Fibroblast of skin of right quadriceps (primary cell): ENCODE measurements at places on chromosomes 5 and 9.
A peak's percentile ranks its signal among the peaks of the same experiment; 100 is the strongest.

DNA sequence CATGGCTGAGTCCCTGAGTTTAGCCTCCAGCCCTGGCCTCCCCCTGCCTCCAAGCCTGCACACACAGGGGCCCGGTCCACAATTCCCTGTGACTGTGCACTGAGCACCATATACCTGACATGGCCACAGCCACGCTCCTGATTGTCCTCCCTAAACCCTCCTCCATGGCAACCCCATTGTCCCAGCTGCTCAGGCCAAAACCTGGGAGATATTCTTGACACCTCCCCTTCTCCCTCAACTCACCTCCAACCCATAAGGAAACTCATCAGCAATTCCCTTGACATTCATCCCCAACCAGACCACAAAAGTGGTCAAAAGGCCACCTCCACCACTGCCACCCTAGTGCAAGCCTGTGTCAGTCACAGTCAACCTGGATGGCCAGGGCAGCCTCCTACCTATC lies 107.5 kb upstream of the MVB12B start:
- DNase-seq: no peak

DNA sequence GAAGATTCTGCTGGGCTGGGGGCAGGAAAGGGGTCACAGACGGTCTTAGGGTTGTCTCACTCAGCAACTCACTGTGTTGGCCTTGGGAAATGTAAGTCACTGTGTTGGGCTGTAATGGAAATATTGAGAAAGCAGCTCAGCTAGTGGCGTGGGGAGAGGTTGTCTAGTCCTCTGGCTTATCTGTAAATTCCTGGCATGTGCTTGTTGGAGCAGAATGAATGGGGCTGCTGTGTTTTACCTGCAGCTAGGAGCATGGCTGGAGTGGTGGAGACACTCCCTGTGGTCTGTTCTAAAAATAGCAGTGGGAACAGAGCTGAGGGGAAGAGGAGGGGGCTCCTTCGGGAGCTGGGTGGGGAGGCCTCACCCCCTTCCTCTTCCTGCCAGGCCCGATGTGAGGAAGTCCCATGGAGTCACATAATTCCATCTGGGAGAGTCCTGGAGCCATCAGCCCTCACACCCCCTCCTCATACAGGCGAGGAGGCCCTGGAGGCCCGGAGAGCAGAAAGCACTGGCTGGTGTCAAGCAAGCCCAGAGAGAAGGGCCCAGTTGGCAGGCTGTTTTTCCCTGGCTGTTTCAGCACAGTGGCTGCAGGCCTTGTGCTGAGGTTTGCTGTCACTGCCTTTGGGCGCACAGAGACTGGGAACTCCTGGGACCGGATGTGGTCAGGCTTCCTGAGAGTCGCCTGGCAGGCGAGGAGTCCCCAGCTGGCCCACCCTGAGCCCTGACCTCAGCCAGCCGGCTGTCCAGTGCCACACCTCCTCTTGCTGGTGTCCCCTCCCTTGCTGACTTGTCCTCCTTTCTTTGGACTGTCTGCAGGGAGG lies 84.9 kb downstream of the RGS3 start:
- DNase-seq: no peak

DNA sequence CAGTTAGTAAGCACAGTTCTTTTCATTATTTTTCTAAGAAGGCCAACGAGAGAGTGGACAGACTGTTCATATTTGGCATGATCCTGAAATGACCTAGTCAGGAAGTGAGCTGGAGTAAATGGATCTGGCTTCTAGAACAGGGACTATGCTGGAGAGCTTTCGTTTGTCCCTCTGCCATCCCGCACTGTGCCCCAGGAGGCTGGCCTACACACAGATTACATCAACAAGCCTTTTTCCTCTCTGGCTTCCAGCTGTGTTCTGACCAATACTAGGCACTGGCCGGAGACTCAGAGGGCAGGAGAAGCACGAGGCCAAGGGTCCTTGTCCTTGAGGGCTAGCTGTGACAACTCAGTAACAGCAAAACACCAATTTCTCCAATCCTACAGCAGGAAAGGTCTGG lies 127.8 kb downstream of the MED27 start:
- DNase-seq: no peak

DNA sequence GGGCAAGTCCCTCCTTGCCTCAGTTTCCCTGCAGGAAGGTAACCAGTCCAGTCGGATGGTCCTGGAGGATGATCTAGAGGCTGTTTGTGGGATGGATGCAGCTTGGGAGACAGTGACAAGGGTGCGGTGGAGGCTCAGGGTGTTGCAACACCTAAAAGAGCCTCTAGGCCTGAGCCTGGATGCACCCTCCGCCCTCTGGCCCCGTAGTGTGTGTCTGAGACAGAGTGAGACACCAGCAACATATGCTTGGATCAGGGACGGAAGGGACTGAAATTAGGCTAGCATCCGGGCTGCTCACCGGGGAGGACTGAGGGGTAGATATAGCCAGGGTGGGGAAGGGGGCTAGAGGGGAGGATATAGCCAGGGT lies 1.1 kb downstream of the CRAT start:
- no peak for DNase-seq

DNA sequence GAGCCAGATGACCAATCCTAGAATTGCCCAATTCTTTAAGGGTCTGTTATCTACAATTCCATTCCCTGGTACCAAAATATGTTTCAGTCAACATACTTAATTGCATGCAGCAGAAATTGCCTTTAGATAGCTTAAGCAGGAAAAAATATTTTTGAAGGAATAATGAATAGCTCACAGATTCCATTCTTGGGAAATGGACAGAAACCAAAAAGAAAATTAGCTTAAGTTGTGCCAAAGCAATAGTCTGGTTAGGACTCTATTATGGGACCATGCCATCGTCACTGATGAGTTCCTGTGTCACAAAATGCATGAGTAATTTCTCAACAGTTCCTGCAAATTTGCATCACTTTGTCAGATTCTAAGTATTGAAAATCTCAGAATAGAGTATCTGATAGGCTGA lies 12.3 kb downstream of the ACTBL2 start:
- no peak for DNase-seq

DNA sequence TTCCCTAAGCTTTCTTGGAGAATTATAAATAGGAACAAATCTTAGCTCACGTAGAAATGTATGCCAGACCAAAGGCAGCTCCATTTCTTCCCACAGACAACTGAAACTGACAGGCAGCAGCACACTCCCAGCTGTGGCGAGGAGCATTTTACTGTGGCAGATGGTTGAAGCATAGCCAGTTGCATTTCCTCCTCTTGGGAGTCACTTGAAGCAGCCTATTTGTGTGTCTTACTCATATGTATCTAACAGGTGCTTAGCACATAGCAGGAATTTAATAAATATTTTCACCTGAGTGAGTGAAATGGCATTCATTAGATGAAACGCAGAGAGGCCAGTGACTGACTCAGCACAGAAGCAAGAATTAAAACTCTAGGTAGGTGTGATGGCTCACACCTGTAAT lies 12.3 kb upstream of the MTMR12 start:
- DNase-seq: no peak

DNA sequence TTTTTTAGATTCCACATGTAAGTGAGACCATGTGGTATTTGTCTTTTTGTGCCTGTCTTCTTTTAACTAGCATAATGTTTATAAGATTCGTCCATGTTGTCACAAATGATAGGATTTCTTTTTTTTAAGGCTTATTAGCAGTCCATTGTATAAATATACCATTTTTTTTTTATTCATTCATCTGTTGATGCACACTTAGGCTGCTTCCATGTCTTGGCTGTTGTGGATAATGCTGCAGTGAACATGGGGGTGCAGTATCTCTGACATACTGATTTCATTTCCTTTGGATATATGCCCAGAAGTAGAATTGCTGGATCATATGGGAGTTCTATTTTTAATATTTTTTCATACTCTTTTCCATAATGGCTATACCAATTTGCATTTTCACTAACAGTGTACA lies 48.7 kb downstream of the KIAA1958 start:
- peak; percentile 82 for DNase-seq

- DNase-seq: no peak
Observed at GRCh38 chr5:42886635-42887034, 74.9 kb upstream of the SELENOP start.

DNA sequence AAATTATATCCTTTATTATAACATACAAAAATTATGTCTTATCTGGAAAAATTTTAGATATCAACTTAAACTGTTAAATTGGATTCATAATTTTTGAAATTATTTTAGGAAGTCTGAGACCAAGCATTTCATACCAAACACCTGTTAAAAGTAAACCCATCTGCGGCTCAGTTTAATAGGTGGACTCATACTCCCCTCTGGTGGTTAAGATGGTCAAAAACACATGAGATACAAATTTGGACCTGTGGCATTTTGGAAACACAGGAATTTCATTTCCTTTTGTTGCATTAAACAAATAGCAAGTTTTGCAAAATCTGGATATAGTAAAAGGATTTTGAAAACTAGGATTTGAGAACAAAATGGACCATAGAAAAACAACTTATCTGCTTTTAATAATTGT lies 53.7 kb downstream of the RGMB start:
- peak; percentile 48 for DNase-seq

DNA sequence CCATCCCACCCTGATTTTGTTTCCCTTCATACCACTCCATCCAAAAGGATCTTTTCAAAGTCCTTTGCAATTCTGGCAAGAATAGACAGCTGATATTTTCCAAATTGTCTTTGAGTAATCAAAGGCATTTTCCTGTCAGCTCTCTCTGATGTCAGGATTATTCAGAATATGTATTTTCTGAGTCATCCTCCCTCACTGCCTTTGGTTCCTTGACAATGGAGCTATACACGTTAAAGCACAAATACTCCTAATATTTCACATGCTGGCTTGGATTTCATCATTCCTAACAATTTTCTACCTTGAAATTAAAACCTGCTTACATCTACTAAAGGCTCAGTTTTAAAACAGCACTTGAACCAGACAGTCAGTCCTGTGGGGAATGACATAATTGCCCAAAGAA lies 379.4 kb downstream of the GADD45G start:
- DNase-seq: peak; percentile 76

DNA sequence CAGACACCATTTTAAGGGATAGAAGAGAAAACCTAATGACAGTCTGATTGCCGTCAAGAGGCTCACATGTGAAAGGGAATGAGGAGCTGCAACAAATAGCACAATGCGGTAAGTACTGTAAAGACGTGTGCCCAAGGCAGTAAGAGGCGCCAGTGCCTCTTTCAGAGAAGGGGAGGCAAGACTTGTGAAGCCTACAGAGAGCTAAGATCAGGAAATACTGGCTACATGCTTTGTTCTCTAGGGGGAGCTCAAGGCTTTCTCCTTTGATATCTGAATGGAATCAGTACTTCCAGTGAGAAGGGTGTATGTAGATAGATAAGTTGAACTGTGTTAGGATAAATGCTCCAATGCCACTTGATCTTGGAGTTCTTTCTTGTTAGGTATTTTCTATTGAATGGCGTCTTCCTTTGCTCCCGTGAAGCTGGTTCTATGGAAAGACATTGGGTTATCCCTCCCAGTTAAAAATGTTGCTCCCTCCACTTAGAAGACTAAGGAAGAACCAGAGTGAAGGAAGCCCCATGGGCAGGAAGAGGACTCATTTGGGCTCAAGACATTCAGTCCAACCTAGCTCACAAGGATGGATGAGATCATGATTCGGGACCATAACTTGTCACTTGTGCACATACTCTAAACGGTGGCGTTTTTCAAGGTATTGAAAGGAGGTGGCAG lies 23.5 kb upstream of the ALDOB start:
- peak; percentile 77 for DNase-seq

GRCh38 chr9:107740088-107740980 lies 250.8 kb upstream of the KLF4 start:
- DNase-seq: peak; percentile 18

DNA sequence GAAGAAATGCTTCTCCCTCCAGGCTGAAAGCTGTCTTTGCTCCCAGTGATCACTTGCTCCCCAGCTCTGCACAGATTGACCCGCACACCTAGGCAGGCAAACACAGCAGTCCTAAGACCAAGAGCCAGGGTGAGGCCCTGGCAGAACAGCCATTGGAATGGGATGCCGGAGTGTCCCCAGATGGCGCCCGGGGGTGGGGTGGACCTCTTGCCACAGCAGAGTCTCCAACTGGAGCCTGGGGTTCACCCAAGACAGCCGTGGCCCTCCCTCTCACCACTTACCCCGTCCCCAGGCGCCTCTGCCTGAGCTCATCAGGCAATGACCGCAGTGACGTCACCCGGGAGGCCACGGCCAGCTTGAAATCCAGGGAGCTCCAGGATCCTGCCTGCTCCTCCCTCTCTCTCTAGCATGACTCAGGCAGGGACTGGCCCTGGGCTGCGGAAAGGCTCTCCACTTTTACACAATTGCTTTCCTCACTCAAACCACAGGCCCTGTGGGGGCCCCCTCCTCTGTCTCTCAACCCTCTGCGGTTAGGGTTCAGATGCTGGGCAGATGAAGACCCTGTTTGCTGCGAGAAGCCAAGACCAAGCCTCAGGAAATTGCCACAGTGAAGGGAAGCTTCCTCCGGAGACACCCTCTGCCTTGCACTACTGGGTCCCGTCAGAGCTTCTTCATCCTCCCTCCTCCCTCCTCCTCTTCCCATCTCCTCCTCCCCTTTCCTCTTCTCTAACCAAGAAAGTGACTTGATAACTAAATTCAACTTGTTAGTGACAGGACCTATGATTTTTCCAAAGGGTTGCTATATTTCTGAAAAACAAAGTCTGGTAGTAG lies 24.3 kb upstream of the PTGES start:
- DNase-seq: peak; percentile 100

DNA sequence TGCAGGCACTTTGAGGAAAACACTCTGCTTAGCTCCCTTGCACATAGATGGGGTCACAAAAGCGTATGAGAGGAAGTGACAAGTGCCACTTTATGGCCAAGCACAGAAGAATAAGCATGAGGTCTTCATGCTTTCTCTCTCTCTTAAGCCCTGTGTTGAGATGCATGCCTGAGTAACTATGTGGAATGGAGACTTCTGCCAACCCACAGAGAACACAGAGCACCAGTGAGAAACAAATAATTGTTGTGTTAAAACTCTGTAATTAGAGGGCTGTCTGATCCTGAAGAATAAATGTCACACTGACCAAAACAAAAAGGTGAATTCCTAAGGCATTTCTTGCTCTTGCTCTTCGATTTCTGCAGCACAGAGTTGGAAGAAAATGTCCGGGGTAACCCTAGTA lies 488.5 kb downstream of the CTNND2 start:
- no peak for DNase-seq

DNA sequence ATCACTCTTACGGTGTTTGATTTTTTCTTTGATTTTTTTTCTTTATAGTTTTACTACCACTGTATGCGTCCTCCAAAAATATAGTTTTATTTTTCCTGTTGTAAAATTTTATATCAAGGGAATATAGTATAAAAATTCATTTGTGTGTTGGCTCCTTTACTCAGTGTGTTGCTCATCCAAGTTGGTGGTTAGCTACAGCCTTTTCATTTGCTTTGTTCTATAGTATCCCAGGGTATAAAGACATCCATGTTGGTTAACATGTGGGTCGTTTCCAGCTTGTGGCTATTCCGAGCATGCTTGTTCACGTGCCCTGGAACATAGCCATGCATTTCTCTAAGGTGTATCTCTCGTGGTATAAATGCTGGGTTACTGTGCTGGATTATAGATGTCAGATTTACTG lies 54.8 kb upstream of the DAB2 start:
- DNase-seq: no peak
